ENCODE measurements at places on chromosomes 3 and 15.
A peak's percentile ranks its signal among the peaks of the same experiment; 100 is the strongest.

DNA sequence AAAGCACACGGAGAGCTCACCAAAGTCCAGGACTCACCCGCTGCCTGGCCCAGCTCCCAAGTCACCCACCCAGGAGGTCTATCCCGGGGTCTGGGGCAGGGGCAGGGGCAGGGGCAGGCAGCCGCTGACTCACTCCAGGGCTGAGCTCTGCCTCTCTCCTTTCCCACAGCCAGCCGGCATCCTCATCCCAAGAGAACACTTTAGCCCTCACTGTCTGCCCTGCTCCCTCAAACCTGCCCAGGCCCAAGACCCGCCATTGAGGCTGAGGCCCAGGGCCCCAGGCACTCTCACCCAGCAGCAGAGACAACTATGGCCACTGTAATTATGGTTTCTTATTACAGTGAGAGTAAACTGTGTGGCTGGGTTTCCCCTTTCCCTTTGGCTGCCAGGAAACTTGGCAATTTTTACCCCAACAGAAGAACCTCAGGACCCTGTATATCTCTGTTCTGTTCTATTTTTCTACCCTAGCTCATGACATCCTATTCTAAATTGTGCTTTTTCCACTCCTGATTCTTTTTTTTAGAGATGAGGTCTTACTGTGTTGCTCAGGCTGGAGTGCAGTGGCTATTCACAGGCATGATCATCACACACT, 53.0 kb downstream of the IQSEC1 start:
- no peak for DNase-seq

DNA sequence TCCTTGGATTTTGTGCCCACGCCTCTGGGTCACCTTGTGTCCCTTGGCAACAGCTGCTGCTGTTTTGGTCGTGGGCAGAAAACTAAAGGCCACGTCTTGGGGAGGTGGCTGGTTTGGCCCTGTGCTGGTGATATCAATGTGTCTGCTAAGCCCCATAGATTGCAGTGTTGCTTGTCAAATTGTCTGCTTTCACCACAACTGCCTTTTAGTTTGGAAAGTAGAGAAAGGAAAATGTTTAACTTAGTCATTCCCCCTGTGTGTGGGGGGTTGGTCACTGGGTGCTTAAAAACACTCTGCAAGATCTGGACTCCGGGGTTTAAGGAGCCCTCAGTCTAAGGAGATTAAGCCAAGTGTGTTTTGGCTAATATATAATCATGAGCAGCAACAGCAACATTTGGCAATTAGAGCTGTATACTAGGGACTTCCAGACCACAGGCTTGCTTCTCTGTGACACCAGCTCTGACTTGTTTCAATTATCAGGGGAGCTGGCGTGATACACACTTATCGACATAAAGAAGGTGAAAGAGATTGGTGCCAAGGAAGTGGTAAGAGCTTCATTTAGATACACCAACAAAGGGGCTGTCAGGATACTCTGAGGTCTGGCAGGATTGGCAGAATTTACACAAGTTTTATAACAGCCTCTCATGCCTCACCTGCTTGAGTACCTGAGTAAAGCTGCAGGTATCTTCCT, 3.5 kb downstream of the SMAD3 start:
- DNase-seq: peak; percentile 52

GRCh38 chr15:64137226-64137833, 14.2 kb upstream of the SNX22 start:
- no peak for DNase-seq

DNA sequence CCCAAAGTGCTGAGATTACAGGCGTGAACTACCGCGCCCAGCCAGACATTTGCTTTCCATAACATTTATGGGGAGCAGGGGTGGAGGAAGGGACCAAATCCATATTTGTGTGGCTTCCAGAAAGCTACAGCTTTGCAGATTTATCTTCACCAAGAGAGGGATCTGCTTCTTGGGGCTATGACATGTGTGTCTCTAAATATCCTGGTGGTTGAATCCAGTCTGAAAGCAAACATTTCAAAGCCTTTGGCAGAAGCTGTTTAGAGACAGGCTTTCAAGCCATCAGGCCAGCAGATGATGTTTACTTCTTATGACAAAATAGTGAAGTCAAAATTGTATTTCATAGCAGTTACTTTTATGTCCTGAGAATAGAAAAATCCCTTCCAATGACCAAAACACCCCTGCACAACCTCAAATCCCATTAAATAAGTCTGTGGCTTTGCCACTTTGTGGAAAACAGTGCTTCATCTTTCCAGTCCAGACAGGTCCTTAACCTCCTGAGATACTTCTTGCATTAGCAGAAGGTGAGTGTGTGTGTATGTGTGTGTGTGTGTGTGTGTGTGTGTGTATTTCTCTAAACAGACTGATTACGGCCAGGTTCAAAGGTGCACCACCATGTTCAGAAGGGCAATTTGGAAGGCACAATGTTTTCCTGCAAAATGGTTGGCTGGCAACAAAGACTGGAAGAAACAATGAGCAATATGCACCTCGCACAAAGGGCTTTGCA, 191.4 kb upstream of the LRIG1 start:
- no peak for DNase-seq

DNA sequence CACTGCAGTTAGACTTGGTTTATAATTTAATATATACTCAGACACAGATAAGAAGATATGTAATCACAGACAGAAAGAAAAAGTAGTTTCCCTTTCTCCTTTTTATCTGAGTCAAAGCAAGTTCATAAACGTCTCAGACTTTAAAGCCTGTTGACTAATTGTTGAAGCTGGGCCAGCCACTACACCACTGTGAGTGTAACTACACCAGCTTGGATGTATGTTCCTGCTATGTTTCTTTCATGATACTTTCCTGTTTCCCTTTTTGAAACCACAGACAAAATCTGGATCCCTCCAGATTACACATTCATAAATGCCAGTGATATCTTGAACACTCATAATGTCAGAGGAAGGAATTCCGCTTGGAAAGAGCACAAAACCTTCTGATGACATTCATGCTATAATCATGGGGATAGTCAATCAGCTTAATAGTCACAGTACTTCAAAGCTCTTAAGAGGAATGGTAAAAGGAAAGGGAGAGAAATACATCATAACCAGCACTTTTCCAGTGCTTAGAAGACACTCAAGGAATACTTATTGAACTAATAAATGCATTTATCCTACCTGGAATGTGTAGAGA, 32.0 kb downstream of the KCNMB2 start:
- no peak for DNase-seq

GRCh38 chr3:56048331-56048730, 419.9 kb downstream of the ERC2 start:
- no peak for DNase-seq

GRCh38 chr3:123297627-123297899, 95.8 kb downstream of the SEC22A start:
- no peak for DNase-seq
